ENCODE measurements at places on chromosomes 5 and 9. TPM values are rescaled to one million over a fixed set of nuclear protein-coding genes. Genes with fewer than 3 reads are reported as not detected.

DNA sequence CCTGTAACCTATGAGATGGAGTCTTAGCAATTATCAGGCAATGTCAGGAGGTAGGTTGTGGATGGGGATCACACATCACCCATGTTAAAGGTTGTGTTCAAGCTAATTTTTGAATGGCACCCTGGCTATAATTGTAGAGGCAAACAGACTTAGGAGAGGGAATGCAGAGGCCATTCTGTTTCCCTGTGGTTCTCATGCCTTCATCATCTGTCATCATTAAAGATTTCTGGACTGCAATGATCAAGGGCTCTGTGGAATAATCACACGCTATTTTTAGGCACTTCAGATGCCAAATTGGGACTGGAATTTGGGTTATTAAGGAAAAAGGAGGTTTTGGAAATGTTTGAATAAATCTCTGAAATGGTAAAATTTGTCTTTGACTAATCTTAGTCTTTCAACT is 1065.4 kb downstream of the TAF11L14 start:
- no peak for DNase-seq

SETD9 gene
- 25.3 TPM for total RNA-seq

TRIM14 gene
- 9.4 TPM for total RNA-seq

GRCh38 chr5:129019401-129019908 is 54.2 kb downstream of the SLC27A6 start:
- DNase-seq = no peak

DNA sequence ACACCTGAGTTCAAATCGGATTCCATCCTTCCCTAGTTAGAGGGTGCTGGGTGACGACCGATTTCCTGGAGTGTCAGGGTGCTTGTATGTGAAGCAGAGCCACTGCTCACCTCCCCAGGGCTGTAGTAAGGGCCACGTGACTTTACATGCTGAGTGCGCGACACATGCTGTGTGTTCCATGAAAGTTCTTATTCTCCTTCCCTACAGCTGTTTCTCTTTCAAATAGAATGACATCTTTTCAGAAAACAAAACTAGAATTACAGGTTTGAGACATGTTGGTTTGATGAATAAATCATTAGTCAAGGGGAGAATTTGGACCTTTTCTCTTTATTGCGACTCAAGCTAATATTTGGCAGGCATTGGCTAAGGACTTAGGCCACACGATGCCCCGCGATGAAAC is 113.1 kb downstream of the JMY start:
- DNase-seq = no peak

KIF12 gene
- total RNA-seq = 15.8 TPM

GRCh38 chr5:149803641-149804468 is 73.7 kb downstream of the PPARGC1B start:
- DNase-seq = no peak

ABLIM3 gene
- 35.2 TPM for total RNA-seq

DNA sequence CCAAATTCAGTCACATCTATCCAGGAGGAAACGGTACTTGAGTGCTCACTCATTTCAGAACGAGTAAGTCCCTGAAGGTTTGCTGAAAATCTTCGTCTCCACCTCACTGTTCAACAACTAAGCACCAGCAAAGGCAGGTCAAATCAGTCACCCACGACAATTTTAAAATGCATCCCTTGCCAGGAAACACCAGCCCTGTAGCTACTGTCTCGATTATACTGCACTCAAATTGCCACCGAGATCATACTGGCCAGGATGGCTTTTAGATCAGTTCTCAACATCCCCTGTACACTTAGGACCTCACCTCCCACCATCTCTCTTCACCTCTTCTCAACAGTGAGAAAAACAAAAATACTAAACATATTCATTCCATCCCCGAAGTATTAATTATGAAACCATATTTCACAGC is 298.6 kb downstream of the AGTPBP1 start:
- DNase-seq = no peak

SLCO4C1 gene
- 1.5 TPM for total RNA-seq

MYOT gene
- total RNA-seq = not detected

ADAMTS6 gene
- total RNA-seq = 16.2 TPM

All from kidney epithelial cell (primary cell).